AG04449 (cell line): ENCODE measurements at places on chromosomes 4 and X.

DNA sequence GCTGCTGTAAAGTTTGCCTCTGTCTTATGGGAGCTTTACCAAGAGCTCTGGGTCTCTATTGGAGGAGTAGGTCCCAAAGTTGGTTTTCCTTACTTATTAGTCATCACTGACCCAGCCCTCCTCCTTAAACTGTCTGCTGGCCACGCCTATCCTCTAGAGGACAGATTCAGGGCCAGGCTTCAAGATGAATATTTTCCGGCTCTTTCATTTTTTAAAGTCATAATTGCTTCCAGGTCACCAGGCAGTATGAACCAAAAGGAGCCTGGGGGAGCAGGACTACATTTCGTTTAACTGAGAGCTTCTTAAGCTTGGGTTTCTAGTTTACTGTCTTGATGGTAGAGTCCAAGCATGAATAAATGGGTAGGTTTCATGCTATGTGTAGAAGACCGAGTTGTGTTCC lies 13.7 kb downstream of the BCORL1 start:
- DNase-seq: peak; percentile 12

GRCh38 chrX:131895807-131896206 lies 127.3 kb upstream of the STK26 start:
- DNase-seq: no peak

DNA sequence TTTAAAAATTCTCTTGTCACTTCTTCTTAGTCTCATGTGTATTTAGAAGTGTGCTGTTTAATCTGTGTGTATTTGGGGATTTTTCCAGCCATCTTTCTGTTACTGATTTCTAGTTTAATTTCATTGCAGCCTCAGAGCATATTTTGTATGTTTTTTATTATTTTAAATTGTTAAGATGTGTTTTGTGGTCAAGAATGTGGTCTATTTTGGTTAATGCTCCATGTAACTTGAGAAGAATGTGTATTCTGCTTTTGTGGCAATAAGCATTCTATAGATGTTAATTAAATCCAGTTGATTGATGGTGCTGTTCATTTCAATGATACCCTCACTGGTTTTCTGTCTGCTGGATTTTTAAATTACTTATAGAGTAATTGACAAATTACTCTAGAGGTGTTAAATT lies 38.9 kb downstream of the ANXA10 start:
- no peak for DNase-seq

GRCh38 chr4:113684534-113685091 lies 76.9 kb downstream of the CAMK2D start:
- no peak for DNase-seq

GRCh38 chr4:160143574-160143973 lies 1040.7 kb downstream of the RAPGEF2 start:
- no peak for DNase-seq

GRCh38 chrX:134776850-134777370 lies 118.6 kb upstream of the PLAC1 start:
- DNase-seq: no peak

DNA sequence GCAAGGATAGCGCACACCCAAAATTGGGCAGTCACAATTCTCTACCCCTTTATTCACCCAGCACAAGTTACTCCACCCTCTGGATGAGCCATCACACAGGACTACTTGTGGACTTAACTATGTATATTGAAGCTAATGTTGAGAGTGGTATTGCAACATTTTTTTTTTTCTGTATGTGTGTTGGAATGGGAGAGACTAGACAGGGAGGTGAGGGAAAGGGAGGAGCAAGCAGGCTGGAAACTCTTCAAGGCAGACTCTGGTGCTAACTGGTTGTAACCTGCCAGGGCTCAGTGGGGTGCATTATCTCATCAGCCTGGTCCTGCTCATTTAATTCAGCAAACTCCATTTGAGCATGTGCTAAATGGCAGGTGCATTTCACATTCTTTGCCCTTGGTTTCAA lies 18.4 kb upstream of the CWH43 start:
- no peak for DNase-seq

GRCh38 chrX:71510161-71510560 lies 22.7 kb upstream of the OGT start:
- no peak for DNase-seq

GRCh38 chrX:152819266-152819665 lies 11.3 kb downstream of the CETN2 start:
- DNase-seq: no peak

GRCh38 chr4:147351083-147351787 lies 129.7 kb upstream of the EDNRA start:
- no peak for DNase-seq

- no peak for DNase-seq
Observed at GRCh38 chr4:101346351-101347266, 717 bp downstream of the PPP3CA start.

DNA sequence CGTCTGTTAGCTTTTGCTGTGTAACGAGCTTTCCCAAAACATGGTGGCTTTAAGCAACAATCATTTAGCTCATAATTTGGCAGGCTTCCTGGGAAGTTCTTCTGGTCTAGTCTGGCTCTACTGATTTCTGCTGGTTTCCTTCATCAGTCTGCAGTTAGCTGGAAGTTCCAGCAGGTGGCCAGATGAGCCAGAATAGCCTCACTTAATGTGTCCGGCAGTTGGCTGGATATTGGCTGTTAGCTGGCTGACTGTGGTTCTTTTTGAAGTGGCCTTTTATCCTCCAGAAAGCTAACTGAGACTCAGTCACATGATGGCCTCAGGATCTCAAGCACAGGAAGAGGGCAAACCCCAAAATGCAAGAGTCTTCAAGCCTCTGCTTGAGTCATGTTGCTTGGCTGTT lies 34.9 kb downstream of the FTHL17 start:
- DNase-seq: peak; percentile 2

GRCh38 chrX:39401483-39402110 lies 600.3 kb downstream of the MID1IP1 start:
- DNase-seq: no peak

- DNase-seq: no peak
Observed at GRCh38 chr4:19358015-19358414, 893.7 kb upstream of the SLIT2 start.

GRCh38 chrX:15769300-15769954 lies 20.9 kb upstream of the ZRSR2 start:
- no peak for DNase-seq

DNA sequence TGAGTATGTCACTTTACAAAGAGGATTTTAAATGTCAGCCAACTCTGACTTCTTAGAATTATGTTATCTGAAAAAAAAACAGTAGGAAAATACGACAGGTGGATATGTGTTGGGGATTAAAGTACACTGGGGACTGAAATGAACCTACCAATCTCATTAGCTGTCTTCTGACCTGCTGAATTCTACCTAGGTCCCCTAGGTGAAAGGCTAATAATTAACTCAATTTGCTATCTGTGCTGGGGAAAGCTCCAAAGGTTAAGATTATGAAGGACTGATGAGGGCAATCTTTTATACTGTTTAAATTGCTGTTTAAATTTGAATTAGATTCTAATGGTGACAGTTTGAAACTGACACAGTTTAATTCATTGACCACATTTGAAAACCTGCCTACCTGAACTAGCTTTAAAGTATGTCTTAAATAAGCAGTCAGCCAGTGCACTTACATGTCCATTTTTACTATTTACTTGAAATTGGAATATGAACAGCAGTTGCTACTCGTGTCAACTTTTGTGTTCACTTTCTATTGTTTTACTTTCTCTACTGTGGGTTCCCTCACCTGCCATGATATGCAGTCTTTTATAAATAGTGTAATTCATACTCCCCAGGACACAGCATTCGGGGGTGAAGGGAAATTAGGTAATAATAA lies 977.3 kb downstream of the C4orf33 start:
- DNase-seq: no peak

DNA sequence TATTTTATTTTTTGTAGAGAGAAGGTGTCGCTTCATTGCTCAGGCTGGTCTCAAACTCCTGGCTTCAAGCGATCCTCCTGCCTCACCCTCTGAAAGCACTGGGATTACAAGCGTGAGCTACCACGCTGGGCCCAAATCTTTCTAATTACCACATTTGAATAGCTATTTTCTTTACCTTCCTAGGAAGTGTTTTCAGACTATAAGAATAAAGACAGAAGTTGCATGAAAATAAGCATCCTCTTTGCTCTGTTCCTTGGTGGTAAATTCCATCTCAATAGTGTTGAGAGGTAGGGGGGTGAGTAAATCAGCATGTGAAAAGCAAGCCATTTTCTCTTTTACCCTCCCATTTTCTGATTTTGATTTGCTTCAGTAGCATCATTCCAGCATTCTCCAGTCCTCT lies 122.4 kb downstream of the LARP7 start:
- no peak for DNase-seq
